Pancreas (tissue), 10 donors: ENCODE measurements at places on chromosomes 2 and 18. TPM values are rescaled to one million over a fixed set of nuclear protein-coding genes. Genes with fewer than 3 reads are reported as not detected.

The CCDC148 gene
- 0.56 TPM for total RNA-seq

The KATNAL2 gene
- total RNA-seq, result 0.97 TPM

The MEIS1 gene
- total RNA-seq, result 48.6 TPM

The FSHR gene
- total RNA-seq, result not detected

The ZC3H8 gene
- 3.9 TPM for total RNA-seq

The LTBP1 gene
- total RNA-seq, result 0.83 TPM

The SNTG2 gene
- 5.0 TPM for total RNA-seq

The EPB41L3 gene
- 3.8 TPM for total RNA-seq

The STEAP3 gene
- 28.2 TPM for total RNA-seq

The CAPN10 gene
- total RNA-seq, result 8.7 TPM

- DNase-seq, result no peak
Measured at GRCh38 chr2:44596537-44597320, 235.0 kb downstream of the CAMKMT start.

- no peak for DNase-seq
Measured at GRCh38 chr2:68468801-68469200, 1.4 kb downstream of the APLF start.

DNA sequence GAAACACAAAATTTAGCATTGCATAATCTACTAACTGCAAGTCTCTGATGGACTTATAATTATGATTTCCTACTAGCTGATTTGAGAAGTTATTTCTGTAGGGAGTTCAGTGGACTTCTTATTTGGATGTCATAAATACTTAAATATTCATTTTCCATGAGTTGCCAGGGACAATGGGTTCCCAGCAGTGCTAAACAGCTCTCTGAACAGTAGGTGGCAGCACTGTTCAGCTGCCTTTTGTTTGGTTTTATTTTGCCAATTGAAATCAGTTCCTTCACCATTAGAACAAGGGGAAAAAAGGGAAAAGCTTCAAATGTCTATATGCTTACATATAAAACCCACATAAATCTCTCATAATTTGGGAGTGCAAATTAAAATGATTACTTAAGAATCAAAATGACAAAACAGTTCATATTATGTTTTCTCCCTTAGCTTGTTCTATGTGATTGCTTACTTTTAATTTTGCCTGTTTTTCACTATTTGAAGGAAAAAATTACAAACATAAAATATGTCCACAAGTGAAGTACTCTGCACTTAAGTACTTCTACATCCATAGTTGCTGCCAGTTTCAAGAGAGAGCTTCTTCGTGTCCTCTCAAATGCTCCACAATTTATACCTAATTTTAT lies 898.9 kb downstream of the CPS1 start:
- DNase-seq, result peak; percentile 4

GRCh38 chr18:62848946-62849345 lies 133.6 kb downstream of the PHLPP1 start:
- no peak for DNase-seq

- no peak for DNase-seq
Measured at GRCh38 chr2:37343537-37344434, 644 bp upstream of the QPCT start.

GRCh38 chr18:76364282-76365259 lies 130.5 kb downstream of the ZNF516 start:
- DNase-seq, result no peak

GRCh38 chr2:16212321-16212720 lies 272.0 kb downstream of the MYCN start:
- no peak for DNase-seq

GRCh38 chr2:216626168-216626874 lies 6.9 kb upstream of the IGFBP2 start:
- no peak for DNase-seq

DNA sequence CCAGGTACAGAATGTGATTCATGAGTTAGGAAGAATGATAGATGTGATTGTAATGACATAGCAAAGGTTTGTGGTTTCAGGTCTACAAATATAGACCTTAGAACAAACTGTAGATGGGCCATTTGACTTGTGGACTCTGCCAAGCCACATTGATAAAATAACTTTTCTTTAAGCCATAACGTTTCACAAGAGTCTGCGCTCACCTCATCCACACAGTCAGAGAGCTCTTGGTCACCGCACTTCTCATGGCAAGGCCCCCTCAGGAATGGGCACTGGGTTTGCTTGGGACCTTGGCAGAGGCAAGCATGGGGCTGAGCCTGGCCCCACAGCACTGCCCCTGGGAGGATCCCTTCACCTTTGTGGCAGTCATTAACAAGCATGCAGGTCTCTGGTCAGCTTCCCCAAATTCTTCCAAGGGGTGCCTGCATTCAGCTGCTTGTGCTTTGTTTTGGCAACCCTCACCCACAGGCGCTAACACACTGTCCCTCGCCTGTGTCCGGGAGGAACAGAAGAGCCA lies 14.0 kb downstream of the ARMC9 start:
- DNase-seq, result no peak

- DNase-seq, result peak; percentile 86
Measured at GRCh38 chr18:77132369-77133050, at the start of gene MBP. Gene MBP (minus strand): TSS chr18:77132783. CDS start chr18:77105261, 27,522 bp downstream.

DNA sequence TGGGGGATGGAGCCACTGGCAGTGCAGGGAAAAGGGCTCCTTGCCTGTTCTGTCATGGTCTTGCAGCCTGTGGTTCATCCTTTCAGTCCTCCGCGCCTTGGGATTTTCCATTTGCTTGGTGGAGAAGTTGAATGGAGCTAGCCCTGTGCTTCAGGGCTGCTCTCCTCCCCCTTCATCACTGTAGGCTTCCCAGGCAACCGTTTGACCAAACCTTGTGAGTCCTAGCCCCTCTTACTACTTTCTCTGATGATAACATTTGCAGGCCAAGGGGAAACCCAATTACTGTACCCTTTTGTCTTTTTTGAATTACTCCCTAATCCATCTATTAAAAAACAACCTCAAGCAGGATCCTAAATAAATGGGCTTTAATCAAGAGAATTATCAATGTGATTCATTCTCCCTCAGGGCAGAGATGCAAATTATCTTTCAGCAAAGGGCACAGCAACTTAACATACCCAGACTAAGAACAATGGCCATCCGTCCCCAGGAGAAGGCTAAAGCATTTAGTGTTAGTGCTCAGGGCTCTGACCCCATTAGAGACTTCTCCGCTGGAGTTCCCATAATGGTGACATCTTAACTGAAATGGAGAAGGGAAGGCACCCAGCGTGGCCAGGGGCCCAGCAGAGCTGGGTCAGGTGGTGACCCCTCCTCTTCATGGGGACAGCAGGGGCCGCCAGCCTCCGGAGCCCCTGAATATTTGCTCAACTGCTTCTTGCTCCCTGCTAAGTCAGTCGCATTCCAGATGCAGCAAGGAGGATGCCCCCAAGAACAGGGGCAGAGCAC lies 40.7 kb downstream of the RHOB start:
- DNase-seq, result no peak

DNA sequence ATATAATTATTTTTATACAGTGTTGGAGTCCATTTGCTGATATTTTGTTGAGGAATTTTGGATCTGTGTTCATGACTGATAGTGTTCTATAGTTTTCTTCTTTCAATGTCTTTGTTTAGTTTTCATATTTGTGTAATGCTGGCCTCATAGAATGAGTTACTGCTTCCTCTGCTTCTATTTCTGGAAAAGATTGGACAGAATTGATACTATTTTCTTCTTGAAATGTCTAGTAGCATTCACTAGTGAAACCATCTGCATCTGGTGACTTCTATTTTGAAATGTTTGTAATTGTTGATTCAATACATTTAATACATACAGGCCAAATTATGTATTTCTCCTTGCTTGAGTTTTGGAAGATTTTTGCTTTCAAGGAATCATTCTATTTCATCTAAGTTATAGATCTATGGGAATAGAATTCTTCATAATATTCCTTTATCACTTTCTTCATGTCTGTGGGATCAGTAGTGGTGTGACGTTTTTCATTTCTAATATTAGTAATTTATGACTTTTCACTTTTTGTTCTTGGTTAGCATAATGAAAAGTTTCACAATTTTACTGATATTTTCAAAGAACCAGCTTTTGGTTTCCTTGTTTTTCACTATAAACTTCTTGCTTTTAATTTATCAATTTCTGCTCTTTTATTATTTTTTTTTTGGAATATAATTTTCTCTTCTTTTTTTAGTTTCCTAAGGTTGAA lies 509.9 kb upstream of the VRK2 start:
- DNase-seq, result no peak

DNA sequence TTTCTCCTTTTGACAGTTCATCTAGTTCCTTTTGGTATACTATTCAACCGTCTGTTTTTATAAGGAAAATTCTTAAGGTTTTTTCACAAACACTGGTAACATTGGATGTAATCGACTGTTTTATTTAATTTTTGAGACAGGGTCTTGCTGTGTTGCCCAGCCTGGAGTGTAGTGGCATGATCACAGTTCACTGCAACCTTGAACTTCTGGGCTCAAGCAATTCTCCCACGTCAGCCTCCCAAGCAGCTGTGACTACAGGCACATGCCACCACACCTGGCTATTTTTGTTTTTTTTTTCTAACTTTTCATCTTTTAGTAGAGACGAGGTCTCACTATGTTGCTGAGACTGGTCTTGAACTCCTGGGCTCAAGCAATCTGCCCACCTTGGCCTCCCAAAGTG lies 104.4 kb upstream of the DNMT3A start:
- no peak for DNase-seq

DNA sequence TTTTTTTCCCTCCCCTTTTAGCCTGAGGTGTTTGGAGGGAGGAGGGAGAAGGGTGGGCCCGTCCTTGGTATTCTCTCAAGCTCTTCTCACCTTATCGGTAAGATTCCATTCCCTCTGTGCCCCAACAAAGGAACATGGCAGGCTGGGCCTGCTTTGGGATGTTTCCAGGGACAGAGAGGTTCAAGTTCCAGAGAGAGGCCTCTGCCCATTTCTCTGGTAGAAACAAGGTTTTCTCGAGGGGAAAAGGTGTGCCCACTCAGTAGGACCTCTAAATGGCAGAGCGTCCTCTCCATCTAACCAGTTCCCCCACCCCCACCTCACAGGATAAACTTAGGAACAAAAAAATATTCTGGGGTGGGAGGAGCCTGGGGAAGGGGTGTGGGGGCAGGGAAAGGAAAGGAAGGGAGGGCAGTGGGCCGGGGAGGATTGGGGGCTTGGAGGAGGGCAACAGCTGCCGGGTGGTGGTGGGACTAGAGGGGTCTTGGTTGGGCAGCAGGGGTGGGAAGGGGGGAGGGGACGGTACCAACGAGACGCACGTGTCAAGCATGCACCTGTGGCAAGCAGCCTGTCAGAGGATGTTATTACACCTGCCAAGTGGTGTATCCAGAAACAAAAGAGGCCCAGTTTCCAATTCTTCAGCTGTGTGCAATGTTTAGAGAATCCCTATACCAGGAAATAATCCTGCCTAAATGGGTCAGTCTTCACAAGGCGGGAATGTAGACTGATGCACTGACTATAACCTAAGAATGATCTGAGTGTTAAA lies 2.1 kb downstream of the PCBP1 start:
- peak; percentile 62 for DNase-seq

DNA sequence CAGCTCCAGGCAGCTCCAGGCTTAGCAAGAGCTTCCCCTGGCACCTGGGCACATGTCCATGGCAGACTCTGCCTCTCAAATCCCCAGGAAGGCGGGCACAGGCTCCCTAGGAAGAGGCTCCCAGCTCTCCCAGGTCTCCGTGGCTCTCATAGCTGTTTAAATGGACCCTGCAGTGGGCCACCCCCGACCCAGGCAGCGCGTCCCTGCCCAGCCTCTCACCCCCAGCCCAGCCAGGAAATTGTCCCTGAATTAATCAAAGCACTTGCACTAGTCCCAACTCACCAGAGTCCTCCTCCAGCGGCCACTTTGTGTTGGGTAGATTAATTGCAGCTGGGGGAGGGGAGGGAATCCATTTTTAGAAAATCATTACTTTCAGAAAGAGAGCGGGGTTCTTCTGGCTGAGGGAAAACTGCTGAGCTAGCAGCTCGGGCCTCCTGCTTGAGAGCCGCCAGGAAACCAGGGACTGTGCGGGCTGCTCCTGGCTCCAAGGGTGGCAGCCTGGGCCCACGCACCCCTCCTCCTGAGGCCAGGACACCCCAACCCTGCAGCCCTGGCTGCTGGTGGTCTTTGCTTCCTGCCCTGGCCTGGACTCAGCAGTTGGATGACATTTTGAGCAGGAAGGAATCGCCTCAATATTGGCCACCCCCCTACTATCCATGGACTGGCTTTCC lies 36.0 kb downstream of the SMAD7 start:
- no peak for DNase-seq

DNA sequence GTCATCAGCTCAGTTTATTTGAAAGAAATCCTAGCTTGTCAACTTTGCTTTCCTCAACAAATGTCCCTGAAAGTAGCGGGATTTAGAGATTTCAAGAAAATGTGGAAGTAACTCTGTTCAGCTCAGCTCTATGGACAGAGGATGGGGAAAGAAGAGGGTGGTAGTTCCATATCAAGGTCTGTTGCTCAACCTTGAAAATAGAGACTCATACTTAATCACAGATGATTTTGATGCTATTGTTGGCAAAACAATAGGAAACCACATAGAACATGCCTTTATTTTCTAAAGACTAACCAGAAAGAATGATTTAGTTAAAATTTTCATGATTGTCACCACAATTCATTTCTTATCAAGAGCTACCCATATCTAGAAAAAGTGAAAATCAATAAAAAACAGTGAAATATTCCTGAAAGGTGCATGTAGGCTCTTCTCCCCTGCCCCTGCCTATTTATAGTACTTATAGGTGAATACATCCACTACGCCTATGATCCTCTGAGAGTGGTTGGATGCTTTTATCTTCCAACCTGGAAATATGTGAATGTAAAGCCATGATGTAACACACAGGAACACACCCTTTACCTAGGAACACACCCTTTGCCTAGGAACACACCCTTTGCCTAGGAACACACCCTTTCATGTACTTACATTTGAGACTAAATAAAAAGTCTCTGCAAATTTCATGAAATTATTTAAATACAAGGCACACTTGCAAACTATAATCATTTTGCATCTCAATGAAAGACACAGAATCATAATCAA lies 65.8 kb downstream of the ETAA1 start:
- no peak for DNase-seq

DNA sequence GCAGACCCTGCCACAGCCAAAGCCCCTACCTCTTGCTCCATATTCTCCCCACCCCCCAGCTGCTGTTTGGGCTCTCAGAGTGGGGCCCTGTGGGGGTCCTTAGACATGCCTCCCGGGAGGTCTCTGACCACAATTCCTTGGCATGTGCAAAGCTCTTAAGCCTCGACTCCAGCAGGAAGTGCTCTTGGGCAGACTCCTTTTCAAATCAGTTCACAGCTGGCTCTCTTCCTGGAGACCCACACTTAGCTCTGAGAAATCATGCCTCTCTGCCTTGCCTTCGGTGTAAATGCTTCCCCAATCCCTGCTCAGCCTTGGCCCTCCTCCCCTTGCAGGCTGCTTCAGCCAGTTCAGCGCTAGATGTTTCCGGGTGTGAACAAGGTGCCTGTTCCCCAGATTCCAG lies 46.9 kb downstream of the NGEF start:
- no peak for DNase-seq

DNA sequence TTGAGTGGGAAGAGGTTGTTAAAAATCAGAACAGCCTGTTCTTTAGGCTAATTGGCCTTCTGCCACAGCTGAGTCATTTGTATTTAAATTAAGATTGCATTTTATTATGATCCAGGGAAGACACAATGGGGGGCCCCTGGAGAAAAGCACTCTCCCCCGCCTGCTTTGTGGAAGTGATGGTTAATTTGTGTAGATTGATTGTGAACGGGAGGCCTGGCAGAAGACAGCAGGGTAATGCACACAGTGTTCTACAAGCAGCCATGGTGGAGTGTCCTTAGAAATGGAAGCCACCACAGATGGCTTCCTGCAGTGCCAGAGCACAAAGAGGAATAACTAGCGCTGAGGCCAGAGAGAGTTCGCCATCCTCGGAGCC lies 19.6 kb downstream of the RAMP1 start:
- DNase-seq, result no peak

GRCh38 chr18:78716022-78716421 lies 263.6 kb upstream of the SALL3 start:
- DNase-seq, result no peak

GRCh38 chr2:98090951-98091350 lies 4.0 kb downstream of the VWA3B start:
- DNase-seq, result no peak
